ENCODE measurements at places on chromosomes 6 and 20.

DNA sequence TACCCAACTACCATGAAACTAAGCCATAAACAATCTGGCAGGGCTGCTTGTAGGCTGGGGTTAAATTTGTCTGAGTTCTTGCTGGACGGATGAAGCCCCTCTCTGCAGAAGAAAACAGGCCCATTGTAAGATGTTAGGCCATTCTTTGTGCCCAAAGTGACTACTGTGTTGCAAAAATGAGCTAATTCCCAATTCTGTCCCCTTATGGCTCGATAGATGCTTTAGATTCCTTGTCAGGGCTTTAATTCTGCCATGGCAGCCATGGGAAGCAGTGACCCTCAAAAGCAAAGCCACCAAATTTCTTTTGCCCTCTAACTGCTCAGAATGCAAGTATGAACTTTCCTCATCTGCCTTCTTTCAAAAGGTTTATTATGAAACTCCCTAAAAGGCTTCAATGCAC lies 45.2 kb downstream of the LAMA4 start:
- DNase-seq = no peak

GRCh38 chr6:31575335-31575901 lies at the start of gene TNF:
TNF (plus strand) TSS chr6:31575565; CDS start chr6:31575742, 177 bp downstream.
- no peak for DNase-seq

- DNase-seq = no peak
Measured at GRCh38 chr6:66900133-66901083, 1193.4 kb upstream of the EYS start.

DNA sequence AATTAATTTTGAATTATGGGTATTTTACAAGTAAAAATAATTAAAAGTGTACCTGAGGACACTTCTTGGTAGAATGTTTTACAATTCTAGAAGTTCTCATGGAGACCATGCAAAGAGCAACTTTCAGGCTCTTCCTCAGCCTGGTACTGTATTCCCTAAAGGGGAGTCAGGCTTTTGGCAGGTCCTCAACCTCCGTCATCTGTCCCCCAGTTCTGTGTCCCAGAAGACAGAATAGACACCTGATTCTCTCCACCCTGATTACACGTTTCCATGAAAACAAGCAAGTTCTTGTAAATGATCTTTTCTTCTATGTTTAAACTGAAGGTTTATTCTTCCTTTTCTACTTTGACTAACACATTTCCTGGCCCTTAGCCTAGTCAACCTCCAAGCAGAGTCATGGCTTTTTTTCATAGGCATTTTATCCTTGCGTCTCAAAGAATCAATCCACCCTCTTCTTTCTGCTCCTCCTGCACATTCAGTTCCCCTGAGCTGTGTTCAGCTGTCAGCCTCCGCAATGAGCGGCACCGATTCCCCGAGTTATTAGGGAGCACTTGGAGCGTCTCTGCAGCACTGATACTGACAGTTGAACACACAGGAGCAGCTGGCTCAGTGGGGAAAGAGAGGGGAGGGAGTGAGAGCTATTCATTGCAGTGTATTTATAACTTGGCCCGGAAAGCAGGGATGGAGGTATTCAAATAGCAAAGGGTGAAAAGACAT lies 1082.4 kb upstream of the MAP3K7 start:
- DNase-seq = no peak

DNA sequence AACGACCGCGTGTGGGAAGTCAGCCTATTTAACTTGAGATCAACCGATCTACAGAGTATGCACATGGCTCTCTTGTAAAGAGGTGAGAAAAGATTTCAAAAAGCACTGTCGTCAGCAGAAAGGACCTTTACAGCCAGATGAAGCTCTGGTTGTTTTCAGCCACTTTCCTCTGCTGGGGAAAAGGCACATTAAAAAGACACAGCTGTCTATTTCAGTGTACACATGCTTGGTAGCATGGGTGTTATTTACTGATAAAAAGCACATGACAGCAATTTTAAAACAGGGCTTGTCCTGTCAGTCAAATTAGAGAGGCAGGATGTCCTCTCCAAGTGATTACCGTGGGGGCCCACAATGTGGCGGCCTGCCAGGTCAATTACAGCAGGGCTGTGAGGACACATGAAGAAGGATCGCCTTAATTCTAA lies 188.9 kb downstream of the PRKN start:
- no peak for DNase-seq

GRCh38 chr6:16947375-16948015 lies 154.4 kb upstream of the STMND1 start:
- DNase-seq = no peak

- no peak for DNase-seq
Measured at GRCh38 chr20:14727485-14728150, 390.2 kb upstream of the FLRT3 start.

Measured in smooth muscle cell of the brain vasculature (primary cell).